ENCODE measurements at places on chromosomes 13 and 19.

DNA sequence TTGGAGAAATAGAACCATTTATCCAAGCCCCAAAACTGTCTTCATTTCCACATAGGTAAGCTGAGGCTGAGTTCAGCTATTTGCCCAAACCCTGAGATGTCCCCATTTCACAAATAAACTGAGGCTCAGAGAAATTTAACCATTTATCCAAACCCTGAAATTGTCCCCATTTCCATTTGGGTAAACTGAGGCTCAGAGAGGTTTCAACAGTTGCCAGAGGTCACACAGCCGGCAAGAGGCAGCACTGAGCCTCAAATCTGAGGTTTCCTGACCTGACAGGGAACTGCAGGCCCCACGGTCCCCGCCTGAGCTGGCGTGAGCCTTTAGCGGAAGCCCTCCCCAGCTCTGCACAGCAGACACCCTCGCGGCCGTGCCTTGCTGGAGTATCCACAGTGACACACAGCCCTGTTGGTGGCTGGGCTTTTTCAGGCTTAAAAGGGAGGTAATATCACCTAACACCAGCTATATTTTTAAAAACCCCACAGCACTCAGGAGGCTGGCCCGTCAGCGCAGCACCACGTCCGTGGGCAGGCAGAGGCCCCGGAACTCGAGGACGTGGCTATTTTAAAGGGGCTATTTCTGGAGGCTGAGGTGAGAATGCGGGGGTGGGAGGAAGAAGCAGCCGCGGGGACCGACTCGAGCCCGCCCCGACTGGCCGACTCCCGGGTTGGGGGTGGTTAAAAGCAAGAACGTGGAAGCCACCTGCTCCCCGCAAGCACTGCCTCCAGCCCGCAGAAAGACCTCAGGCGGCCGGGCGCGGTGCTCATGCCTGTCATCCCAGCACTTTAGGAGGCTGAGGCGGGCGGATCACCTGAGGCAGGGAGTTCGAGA is 18.5 kb downstream of the PTPRS start:
- DNase-seq: no peak

DNA sequence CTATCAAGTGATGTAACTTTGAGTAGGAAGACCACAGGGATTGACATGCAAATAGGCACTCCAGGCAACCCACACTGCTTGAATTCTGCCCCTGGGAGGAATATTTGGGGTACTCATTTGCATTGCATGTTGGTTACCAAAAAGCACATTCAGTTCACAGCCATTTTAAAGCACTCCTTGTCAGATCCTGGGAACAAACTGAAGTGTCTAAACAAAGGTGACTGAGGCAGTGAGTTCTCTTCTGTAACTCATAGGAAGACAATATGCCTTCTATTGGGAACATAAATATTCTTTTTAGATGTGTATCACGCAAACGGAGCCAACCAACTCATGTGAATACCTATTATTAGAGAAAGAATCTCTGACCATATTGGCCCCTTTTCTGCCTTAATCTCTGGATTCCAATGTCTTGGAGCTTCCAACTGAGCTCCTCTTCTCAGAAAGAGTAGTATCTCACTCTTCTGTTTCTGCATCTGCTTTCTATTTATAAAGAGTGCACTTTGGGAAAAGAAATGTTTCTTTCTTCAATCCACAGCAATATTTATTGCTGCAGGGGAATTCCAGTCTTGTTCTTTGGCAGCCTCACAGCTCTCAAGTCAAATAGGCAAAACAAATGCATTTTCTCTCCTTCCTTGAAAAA is 125.7 kb upstream of the NBEA start:
- peak; percentile 17 for DNase-seq

GRCh38 chr19:55540619-55541018 is 3.7 kb upstream of the SBK2 start:
- DNase-seq: no peak

DNA sequence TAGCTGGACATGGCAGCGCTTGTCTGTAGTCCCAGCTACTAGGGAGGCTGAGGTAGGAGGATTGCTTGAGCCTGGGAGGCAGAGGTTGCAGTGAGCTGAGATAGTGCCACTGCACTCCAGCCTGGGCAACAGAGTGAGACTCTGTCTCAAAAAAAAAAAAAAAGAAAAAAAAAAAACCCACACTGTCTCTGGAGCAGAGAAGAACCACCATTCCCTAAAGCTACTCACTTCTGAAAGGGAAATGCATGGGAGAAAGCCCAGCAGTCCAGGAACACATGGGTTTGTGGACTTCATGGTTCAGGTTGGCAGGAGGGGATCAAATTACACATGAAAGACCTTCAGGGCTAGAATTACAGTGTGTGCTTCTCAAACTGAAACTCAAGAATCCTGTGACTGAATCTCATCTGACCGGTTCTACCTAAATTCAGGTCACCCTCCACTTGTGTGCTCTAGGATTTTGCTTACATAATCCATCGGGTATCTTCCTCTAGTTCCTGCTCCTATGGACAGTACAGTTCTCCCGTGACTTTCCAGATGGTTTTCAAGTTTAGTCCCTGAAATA is 30.2 kb upstream of the CPB2 start:
- DNase-seq: peak; percentile 84

DNA sequence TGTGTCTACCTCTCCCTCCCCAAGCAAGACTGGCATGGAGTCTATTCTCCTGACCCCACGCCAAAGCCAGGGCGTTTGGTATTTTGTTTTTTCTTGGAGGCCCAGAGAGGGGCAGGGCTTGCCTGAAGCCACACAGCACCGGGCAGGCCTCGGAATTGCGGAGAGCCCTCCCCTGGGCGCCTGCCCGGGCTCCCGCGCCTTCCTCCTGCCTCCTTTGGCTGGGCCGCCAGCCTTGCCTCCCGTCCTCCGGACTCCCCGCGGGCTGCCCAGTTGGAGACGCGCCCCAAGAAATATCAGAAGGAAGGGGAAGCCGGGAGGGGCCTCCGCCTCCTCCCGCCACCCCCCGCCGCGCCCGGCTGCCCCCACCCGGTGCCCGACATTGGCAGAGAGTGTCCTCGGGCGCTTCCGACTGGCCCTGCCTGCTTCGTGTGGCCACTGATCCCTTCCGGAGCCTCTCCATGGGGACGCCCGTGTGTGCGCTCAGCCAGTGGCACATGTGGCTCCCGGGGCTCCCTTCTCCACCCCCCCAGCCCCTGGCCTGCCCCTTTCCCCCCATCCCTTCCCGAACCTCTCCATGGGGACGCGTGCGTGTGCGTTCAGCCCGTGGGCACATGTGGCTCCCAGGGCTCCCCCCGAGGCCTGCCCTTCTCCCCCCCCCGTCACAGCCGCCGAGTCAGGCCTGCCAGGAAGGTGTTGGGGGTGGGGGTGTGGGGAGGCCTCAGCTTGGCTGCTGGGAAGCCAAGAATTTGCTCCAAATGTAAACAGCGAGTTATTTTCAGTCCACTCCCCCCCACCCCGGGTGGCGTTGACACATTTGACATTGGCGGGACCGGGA is 37.3 kb downstream of the NFIC start:
- peak; percentile 58 for DNase-seq

GRCh38 chr19:47633996-47634395 is 25.1 kb downstream of the BICRA start:
- DNase-seq: no peak

GRCh38 chr19:55012306-55012705 is 25.8 kb downstream of the GP6 start:
- no peak for DNase-seq

- no peak for DNase-seq
Measured at GRCh38 chr13:102993348-102993747, 72.9 kb downstream of the SLC10A2 start.

- no peak for DNase-seq
Measured at GRCh38 chr19:56995303-56995702, 124.5 kb upstream of the USP29 start.

DNA sequence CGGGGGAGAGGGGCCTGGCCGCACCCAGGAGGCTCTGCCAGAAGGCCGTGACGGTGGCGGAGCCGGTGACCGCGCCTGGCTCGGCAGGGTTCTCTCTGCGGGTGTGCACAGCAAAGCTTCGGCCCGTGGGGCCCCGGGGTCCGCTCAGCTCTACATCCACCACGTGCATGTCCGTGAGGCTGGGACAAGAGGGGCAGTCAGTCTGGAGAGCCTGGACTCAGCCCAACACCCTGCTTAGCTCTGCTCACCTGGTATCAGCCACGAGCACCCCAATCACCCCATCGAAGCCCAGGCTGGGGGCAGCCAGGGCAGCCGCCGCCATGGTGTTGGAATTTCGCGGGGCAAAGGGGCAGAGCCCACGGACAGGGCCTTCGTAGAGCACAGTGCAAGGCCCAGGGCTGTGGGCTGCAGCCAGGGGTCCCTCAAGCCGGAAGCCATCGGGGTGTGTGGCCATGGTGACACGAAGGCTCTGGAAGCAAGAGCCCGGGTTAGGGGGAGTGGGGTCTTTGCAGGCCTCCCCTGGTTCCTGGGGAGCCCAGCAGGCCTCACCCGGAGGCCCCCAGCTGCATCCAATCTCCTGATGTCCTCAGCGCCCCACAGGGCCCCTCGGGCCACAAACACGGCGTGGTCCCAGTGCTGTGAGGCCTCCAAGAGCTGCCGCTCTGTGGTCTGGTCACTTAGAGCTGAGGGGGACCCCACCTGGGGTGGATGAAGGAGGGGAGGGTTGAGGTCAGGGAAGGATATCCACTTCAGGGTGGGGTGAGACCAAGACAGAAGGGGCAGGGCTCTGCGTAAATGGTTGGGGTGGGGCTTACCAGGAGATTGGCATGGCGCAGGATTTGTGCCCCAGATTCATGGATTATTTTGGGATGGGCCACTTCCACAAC is 1.4 kb downstream of the ASPDH start:
- no peak for DNase-seq

GRCh38 chr13:97904059-97904458 is 49.4 kb upstream of the IPO5 start:
- DNase-seq: no peak

GRCh38 chr13:20990910-20991525 is 70.4 kb downstream of the LATS2 start:
- no peak for DNase-seq

- no peak for DNase-seq
Measured at GRCh38 chr19:49832556-49832955, 14.5 kb downstream of the MED25 start.

DNA sequence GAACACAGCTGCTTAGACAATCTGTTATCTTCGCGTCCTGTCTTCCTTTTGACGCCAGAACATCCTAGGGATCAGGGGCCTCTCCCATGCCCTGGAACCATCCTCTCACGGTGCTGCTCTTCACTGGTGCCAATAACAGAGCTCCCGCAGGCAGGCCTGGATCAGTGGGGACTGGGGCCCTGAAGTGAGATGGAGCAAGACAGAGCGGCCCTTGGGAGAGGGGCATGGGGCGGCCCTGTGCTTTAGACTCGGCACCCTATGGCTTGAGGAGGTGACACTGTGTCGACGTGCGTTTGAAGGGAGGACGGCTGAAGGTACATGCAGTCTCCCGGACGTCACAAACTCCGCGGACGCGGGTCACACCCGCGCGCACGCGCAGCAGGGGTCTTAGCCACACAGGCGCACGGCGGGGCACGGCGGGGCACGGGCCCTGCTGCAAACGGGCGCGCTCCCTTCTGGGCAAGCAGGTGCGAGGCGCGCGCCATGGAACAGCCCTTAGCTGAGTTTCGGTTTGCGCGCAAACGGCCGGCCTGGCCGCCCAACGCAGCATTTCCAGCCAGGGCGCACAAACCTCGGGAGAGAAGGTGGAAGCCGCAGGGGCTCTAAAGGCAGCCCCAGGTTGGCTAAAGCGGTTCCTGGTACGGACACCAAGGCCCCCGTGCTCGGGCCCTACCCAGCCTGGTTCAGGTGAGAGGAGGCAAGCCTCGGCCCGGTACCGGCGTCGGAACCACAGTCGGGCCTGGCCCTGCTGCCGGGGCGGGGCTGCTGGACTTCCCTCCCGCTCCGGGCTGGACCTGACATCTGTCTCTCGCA is 16.5 kb upstream of the RNF17 start:
- peak; percentile 26 for DNase-seq

DNA sequence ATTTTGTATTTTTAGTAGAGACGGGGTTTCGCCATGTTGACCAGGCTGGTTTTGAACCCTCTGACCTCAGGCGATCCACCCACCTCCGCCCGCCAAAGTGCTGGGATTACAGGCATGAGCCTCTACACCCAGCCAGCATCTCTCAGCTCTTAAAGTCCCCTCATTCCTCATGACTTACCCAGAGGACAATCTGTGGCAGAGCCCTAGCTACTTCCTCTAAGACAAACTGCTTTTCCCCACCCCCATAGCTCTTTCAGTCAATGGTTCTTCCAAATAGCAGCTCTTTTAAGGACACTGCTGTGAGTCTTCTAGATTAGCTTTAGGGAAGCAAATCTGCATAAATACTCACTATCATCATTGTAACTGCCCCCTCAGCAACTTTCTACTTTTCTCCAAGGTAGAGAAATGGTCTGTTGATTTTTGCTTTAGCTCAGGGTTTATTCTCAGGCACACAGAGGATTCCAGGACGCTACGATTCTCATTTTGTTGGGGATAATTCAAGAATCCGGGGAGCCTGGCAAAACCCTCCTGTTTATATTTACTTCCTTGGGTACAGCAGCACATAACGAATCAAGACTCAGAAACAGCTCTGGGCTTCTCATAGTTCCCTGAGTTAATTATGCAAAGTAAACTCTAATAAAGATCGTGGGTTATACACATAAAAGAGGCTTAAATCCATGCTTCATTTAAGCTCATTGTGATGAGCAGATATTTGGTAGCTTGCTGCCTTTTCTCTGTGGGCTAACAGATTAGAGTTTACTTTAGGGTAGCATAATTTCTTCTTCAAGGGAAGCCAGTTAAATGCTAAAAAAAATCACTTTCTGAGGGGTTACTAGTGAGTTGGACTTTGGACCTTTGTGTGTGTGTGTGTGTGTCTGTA is 357.4 kb downstream of the TDRD3 start:
- DNase-seq: no peak

DNA sequence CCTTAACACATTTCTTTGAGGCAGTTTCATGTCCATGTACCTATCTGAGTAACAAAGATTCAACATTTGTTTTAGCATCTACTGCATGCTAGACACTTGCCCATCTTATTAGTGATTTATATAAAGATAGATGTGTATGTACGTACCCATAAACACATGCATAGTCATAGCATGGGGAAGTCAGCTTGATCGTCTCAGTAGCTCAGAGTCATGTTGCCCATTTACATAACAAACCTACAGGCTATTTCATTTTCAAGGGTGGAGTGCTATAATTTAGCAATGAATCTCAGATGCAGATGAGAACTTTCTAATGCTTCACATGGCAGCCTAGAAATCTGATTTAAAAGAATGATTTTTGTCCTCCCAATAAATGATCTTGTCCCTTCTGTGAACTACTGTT is 23.5 kb downstream of the FLT1 start:
- DNase-seq: no peak

- no peak for DNase-seq
Measured at GRCh38 chr13:77975358-77976042, 56.9 kb upstream of the EDNRB start.

DNA sequence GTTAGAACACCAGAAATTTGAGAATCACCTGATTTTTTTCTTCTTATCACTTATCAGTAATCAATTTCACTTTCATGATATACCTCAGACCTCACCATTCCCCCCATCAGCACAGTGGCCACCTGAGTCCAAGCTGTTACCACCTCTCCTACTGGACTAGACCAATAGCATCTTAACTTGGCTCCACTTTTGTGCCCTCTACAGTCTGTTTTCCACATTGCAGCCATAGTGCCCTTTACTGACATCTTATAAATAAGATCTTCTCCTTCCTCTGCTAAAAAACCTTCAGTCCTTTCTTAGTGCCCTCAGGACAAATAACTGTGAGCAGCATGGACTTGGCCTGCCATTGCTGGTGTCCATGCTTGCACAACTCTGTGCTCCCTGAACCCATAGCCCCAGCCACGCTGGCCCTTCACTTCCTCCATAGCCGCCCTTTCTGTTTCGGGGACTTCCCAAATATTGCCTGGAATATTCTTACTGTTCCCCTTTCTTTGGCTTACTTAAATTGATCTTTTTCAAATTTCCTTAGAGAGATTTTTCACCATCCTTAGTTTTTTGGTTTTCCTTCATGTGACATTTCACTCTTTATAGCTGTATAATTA is 380.8 kb downstream of the LMO7 start:
- no peak for DNase-seq
